Effector CD4-positive, alpha-beta T cell (primary cell): ENCODE measurements at places on chromosomes 6 and 20.

DNA sequence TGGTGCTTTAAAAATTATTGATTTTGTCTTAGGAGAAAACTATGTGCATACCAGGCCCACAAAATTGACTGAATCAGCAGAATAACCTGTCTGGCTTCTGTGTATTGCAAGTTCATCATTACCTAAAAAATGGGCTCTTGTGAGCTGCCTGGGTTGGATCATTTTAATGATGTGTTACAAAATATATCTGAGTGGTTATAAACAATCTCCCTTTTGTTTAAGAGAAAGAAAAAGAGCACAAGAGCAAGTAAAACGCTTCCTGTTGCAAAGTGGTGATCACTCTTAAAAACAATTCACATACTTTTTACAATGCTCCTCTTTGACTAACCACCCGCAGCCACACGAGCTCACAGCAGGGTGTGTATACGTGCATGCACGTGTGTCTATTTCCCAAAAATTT lies 335.1 kb downstream of the HDGFL1 start:
- no peak for DNase-seq

DNA sequence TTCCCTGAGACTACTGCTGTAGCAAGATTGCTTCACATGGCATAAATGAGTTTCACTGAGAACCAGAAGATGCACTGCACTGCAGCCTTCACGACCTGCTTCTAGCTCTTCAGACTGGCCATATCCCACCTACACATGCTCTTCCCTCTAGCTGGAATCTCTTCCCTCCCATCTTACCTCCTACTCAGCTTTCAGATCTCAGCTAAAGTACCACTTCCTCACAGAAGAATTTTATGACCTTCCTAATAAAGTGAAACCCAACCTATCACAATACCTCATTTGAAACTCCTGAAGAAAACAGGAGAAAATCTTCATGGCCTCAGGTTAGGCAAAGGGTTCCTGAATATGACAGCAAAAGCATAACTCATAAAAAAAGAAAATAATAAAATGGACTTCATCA lies 99.9 kb downstream of the DTNBP1 start:
- no peak for DNase-seq

DNA sequence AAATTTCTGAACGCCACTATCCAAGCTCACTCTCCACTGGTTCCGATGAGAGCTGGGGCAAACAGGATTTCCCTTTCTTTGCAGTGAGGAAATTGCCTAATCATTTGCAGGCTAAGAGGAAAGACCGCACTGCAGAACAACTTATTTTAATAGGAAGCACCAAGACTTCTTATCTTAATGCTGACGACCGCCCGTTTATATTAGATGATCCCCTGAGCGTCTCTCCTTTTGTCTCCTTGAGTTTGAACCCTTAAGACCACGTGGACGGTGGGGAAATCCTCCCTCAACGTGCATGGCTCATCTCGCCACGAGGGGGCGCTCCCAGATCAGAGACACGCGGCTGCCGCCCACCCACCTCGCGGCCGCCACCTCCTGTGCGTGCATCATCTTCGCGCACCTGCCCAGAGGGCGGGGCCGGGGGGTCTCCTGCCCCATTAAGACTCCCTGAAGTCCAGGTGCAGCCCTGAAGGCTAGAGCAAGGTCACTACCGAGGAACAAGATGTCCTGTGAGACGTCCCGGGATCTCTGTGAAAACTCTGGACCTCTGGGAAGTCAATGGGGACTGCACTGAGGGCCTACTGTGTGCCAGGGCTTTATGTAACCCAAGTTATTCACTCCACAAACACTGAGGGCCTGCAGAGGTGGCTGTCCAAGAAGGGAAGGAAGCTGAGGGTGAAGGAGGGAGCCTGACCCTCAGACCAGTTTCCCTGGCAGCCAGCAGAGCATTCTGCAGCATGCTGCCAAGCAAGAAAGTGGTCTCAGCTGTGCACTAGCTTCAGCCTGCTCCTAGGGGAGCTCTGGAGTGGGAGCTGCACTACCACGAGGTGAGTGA lies 28.1 kb downstream of the PDYN start:
- DNase-seq = peak; percentile 62

GRCh38 chr6:3984494-3984893 lies 94.4 kb downstream of the FAM217A start:
- DNase-seq = no peak

DNA sequence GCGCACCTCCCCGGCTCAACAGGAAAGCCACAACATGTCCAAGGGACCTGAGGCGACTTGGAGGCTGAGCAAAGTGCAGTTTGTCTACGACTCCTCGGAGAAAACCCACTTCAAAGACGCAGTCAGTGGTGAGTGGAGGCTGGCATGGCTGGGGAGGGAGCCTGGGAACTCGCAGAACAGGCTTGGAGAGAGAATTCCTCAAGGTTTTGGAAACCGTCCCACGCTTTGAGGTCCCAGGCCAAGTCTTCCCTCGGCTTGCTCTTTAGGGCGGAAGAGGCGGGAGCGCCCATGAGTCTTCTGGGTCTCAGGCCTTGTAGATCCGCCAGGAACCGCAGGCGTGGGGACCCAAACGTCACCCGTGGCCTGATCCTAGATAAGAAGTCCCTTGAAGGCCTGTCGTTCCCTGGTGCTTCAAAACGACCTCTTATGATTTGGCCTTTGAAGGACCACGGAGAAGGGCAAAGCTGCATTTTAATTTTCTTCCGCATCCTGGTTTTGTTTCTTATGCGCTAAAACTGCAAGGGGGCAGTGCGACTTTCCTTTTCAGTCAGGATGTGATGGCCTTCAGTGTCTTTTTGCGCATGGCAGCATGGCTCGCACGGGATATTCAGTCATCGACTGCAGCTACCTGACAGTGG lies 2.0 kb downstream of the LAMP5 start:
- no peak for DNase-seq

DNA sequence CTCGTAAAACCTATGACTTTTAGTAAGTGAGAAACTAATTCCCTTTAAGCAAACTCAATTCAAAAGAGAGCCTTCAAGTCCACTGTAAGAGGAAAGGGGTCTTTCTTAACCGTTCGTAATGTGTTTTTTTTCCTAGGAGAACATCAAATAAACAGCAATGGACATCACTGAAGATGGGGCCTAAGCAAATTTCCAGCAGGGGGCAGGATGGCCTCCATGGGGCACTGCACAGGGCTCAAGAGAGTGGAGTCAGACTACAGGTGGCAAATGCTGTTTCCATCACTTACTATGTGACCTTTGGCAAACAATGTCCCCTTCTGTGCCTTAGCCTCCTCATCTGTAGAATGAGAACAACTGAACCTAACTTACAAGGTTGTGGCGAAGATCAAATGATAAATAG lies 88.7 kb downstream of the ARHGAP18 start:
- DNase-seq = peak; percentile 11

- DNase-seq = no peak
Observed at GRCh38 chr20:57200882-57201695, 65.4 kb downstream of the BMP7 start.

- DNase-seq = no peak
Observed at GRCh38 chr6:9708600-9708999, 706.3 kb downstream of the TFAP2A start.

- no peak for DNase-seq
Observed at GRCh38 chr6:136969930-136970329, 47.8 kb downstream of the SLC35D3 start.

- no peak for DNase-seq
Observed at GRCh38 chr20:58229198-58229798, 845 bp upstream of the ANKRD60 start.

GRCh38 chr6:34657307-34657978 lies 39.1 kb downstream of the ILRUN start:
- no peak for DNase-seq

DNA sequence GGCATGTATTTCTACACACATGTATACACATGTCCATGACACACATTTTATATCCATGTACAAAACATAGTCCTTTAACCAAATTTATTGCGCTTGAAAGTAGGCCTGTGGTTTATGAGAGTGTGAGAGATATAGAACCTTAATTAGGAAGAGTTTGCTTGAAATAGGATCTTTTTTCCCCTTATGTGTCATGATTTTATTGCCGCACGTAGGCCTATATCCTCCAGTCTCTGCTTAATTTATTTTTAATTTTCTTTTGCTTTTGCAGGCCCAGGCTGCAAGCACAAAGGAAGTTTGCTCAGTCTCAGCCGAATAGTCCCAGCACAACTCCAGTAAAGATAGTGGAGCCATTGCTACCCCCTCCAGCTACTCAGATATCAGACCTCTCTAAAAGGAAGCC lies 205.9 kb downstream of the JARID2 start:
- no peak for DNase-seq

- DNase-seq = no peak
Observed at GRCh38 chr6:53741034-53741823, 53.6 kb upstream of the LRRC1 start.

DNA sequence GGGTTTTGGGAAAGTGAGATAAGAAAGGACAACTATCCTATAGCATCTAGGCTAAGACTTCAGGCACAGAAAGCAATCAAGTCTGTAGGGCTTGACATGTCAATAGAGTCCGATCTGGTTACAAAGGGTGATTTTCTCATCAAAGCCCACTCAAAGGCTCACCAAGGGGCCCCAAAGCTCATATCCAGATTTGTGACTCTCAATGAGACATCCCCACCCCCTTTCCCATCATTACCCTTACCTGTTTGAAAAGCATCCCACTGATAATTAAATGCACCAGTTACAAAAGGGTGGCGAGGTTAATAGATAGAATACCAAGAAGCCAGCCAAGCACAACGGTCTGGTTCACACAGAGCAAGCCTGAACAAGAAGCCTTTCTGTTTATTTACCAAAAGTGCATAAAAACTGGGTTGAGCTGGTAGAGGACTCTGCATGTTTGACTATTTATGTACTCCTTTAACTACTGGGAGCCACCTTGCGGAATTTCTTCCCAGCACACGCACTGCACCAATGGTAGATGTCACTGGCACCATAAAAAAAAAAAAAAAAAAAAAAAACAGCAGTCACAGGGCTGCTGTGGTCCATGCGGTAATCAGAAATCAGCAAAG lies 6.1 kb downstream of the JAG1 start:
- no peak for DNase-seq
